ENCODE measurements at places on chromosomes 2 and 18. TPM values are rescaled to one million over a fixed set of nuclear protein-coding genes. Genes with fewer than 3 reads are reported as not detected.
A peak's percentile ranks its signal among the peaks of the same experiment; 100 is the strongest.

DNA sequence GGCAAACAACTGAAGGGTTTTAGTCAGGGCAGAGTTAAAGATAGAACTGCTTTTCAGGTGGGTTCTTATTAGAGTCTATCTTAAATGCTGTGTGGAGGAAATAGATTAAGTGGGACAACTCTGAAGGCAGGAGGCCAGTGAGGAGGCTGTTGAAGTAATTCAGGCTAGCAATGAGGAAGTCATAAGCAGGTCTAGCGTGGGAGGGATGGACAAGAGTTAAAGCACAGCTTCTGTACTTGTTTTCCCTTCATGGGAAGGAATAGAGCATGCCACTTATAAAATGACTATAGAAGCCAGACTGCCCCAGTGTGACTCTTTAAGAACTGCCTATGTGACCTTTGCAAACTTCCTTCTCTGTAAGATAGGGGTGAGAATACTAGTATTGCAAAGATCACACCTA is 202.0 kb upstream of the LRRTM1 start:
- no peak for DNase-seq

GRCh38 chr18:62976227-62976626 is 260.9 kb downstream of the PHLPP1 start:
- no peak for DNase-seq

DNA sequence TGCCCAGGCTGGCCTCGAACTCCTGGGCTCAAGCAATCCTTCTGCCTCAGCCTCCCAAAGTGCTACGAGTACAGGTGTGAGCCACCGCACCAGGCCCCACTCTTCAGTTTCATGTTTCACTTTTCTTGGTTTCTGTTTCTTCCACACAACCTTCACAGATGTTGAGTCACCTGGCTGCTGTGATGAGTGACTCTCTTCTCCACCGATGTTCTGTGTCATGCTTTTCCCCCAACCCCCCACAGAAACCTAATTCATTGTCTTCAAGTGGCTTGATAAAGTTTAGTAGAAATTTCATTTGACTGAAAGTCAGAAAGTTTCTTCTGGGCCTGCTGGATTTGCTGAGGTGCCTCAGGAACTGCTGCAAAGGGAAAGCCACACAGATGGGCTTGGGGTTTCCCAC is 78.5 kb downstream of the SPHKAP start:
- no peak for DNase-seq

DNA sequence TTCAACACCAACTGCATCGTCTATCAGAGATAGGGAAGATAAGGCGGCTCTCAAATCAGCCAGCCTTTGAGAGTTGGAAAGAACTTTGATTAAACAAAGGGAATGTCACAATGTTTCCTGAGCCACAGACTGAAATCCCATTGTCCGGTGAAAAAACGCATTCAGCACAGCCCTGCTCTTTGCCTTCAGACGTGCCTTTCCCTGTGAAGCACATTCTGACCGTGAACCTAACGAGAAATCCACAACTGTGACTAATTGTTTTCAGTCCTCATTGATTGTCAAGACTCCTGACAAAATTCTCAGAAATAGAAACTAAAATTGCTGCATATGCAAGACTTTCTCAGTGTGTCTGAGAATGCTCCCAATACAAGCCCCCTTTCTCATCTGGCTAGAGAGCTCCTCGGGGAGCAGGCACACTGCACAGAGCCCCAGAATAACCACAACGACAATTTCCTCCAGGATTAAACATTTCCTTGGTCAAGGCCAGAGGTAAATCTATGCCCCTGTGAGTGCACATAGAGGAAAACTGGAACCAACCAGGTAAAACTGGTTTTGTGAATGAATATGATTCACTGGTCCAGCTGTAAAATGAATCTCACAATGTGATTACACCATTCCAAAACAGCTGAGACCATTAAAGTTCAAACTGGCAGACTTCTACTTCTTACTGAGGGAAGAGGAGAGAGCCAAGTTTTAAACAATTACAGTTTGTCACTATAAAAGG is 561.9 kb upstream of the ID2 start:
- no peak for DNase-seq

DNA sequence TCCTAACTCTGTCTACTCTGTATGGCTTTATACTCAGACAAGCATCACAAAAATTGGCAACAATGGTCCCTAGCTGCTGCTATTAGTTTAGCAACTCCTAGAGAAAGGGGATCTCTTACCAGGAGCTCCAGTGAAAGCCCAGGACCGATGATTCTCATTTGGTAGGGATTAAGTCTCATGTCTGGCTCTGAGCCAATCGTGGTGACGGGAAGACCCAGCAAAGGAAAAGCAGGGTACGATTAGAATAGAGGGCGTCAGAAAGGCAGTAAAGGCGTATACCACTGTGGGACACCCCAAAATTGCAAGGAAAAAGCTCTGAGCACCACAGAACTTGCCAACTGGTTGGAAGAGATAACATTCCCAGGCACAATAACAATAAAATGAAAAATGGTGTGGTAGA is 129.5 kb downstream of the MTCL1 start:
- DNase-seq = no peak

GRCh38 chr2:209549589-209549988 is 125.7 kb downstream of the MAP2 start:
- DNase-seq = no peak

DNA sequence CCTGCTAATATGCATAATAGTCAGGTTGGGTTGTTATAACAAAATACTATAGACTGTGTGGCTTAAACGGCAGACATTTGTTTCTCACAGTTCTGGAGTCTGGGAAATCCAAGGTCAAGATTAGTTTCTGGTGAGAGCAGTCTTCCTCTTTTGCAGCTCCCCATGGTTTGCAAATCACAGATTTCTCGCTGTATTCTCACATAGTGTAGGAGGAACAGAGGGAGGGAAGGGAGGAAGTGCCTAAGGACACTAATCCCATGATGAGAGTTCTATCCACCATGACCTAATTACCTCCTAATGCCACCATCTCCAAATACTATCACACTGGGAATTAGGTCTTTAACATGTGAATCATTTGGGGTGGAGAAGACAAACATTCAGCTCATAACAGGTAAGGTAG is 20.1 kb upstream of the PTH2R start:
- no peak for DNase-seq

- DNase-seq = no peak
Measured at GRCh38 chr18:7177116-7177744, 53.7 kb upstream of the LRRC30 start.

GRCh38 chr18:68991286-68991685 is 193.4 kb downstream of the CCDC102B start:
- DNase-seq = no peak

DNA sequence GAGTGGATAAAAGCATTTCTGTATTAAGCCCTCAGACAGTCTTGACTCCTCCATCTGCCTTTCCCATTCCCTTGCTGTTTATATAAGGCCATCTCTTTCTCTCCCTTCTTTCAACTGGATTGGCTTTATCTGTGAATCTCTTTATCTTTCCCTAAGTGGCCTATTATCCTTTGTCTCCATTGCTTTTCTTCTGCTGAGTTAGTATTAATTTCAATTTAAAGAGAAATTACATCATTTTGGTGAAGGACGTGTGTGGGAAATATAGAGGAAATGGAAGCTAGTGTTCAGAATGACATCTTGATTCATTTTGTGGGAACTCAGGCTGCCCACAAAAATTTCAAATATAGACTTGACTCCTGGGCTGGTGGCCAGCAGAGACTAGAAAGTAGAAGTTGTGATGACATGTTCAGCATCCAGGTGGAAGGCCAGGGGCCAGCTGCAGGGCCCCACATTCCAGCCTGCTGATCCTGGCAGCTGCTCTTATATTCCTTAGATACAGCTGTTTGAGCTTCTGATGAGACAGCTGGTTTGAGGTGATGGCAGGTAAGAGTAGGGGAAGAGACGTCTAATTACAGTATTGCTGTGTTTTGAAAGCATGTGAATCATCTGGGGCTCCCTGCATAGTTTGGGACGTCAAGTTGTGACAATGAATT is 52.3 kb downstream of the DIS3L2 start:
- DNase-seq = peak; percentile 25

- DNase-seq = no peak
Measured at GRCh38 chr2:140270224-140270623, 1490.0 kb upstream of the NXPH2 start.

DNA sequence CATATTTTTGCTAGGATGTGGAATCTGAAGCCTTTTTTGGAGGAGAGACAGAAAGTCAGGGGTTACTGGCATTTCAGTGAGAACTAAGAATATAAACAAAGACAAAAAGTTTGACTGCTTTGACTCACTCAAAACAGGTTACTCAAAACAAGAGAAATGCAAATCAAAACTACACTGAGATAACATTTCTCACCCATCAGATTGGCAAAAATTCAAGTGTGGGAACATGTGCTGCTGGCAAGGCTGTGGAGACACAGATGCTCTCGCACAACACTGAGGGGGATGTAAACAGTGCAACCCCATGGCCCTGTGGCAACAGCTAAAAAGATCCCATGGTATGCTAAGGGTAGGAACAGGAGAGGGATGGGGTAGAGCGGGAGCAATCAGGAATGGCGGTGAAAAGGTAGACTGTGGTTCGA is 86.6 kb downstream of the DTNB start:
- no peak for DNase-seq

- no peak for DNase-seq
Measured at GRCh38 chr18:12939162-12939561, 8.6 kb upstream of the SEH1L start.

GRCh38 chr2:3768960-3769765 is 65.8 kb downstream of the DCDC2C start:
- no peak for DNase-seq

- peak; percentile 47 for DNase-seq
Measured at GRCh38 chr2:85248773-85249509, 78.8 kb downstream of the TGOLN2 start.

DNA sequence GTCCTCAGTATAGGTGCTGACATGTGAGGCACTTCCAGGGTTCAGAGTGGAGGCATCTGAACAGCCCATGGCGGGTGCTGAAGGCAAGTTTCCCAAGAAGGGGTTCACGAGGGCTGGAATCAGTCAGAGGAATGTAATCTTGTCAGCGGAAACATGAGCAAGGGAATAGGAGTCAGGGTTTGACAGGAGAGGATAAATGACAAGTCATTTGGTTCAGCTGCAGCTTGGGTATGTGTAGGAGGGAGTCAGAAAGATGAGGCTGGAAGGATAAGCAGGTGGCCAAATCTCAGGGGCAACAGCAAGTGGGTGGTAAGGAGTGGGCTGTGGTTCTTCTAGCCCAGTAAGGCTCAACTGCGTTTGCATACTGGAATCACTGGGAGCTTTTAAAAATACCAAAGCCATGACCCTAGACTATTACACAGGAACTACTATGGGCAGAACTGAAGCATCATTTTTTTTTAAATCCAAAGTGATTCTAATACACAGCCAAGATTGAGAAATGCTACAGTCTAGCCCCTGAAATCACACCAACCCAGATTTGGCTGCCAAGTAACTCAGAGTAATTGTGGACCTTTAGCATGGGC is 41.8 kb upstream of the NAB1 start:
- no peak for DNase-seq

GRCh38 chr18:7786569-7786968 is 219.5 kb downstream of the PTPRM start:
- no peak for DNase-seq

GRCh38 chr18:31596081-31596872 is 4.6 kb downstream of the TTR start:
- DNase-seq = no peak

SERPINB4 gene
- total RNA-seq = not detected

SLC16A14 gene
- total RNA-seq = 0.61 TPM

PLCL1 gene
- 5.3 TPM for total RNA-seq

UBE2F gene
- 41.6 TPM for total RNA-seq

ANKRD62 gene
- 0.30 TPM for total RNA-seq

CPO gene
- not detected for total RNA-seq

CD226 gene
- total RNA-seq = 5.2 TPM

SETBP1 gene
- total RNA-seq = 11.7 TPM

CTDSP1 gene
- 239 TPM for total RNA-seq

MATN3 gene
- total RNA-seq = 4.9 TPM

DLGAP1 gene
- total RNA-seq = 4.4 TPM

FHOD3 gene
- 3.1 TPM for total RNA-seq
